ENCODE measurements at places on chromosomes 16 and 17.

DNA sequence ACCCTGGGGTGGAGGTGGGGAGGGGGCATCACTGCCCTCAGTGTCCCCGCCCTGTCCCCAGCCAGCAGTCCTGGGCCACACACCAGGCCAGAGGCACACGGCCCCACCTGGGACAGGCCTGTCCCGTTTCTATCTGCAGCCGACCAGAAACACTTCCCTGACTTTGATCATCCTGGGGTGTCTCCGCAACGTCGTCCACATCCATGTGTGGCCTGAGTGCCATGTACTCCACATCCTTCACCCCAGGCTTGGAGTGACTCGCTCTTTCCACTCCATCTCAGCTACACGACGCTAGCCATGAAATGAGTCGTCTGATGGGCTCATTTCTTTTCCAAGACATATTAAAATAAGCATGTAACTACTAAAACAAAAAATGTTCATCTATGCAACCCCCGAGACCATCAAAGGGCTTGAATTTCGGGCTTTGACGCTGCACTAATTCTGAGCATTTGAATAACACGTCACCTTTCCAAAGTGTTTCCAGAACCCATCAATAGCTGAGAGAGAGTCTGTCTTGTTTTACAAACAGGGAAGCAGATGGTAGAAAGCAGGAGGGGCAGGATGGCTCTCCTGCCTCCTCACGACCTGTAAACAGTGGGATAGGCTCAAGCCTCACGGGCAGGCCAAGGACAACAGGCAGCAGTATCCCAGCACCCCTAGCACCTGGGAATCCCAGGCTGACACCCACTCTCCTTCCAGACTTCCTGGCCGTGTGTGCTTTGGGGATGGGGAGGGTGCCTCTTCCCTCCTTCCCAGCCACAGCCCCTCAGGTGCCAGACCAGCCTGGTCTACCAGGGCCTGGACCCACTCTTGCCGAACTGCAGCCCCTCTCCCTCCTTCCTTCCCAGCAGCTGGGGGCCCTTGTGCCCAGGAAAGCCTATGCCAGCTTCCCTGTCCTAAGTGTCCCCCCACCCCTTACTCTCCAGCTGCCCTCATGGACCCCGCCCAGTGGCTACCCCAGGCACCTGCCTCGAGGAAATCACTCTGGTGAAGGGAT lies 20.0 kb upstream of the RASD1 start:
- no peak for DNase-seq

GRCh38 chr17:21214777-21215541 lies 998 bp upstream of the TMEM11 start:
- no peak for DNase-seq

DNA sequence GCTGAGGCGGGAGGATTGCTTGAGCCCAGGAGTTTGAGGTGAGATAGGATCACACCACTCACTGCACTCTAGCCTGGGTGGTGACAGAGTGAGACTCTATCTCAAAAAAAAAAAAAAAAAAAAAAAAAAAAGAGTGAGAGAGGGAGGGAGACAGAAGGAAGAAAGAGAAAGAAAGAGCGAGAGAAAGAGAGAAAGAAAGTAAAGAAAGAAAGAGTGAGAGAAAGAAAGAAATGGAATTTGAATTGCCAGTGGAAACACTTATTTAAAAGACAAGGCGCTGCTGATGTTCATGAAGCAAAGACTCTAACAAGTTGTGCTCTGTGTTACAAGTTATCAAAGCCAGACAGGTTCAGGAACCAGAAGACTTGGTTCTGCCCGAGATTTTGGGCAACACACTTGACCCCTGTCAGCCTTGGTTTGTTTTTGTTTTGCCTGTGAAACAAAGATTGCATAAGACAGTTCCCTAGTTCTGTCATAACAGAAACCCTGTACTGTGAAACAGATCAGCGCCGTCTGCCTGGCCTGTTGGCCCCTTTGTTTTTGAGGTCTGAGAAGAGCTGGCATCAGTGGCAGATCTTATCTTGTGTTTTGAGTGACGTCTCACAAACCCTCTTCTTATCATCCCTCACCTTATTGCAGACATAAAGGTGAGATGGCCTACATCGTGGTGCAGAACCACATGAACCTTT lies 55.4 kb upstream of the ENDOV start:
- DNase-seq = no peak

GRCh38 chr16:30920891-30921290 lies 2.5 kb upstream of the FBXL19 start:
- no peak for DNase-seq

DNA sequence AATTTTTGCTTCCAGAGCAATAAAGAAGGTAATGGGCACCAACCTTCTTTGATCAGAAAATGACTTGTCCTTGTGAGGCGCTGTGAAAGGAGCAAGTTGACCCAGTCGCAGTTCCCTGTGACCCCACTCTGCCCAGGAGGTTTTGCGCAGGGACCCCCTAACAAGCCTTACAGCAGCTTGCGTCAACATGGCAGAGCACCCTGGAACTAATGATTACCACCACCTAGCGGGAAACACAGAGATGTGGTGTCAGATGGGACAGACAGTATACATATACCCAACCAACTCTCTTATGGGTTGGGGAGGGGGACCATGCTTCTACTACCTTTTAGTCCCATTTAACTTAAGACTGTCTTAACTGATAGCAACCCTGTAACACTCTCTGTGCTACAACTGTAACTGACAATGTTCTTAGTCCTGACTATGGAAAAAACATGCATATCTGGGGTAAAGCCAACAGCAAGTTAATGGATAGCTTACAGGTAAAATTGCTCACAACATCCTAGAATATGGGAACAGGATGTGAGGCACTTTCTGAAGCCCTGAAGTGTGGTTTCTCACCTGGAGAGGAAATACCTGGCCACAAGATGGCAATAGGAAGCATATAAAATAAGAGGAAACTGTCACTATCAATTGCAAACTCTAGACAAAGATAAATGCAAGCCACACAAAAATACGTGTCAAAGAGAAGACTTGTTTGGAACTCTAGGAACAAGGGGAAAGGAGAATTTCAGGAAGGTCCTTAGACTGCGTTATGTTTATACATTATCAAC lies 3.0 kb downstream of the KARS1 start:
- no peak for DNase-seq

- peak; percentile 22 for DNase-seq
Measured at GRCh38 chr17:78818932-78819331, 21.7 kb downstream of the USP36 start.

DNA sequence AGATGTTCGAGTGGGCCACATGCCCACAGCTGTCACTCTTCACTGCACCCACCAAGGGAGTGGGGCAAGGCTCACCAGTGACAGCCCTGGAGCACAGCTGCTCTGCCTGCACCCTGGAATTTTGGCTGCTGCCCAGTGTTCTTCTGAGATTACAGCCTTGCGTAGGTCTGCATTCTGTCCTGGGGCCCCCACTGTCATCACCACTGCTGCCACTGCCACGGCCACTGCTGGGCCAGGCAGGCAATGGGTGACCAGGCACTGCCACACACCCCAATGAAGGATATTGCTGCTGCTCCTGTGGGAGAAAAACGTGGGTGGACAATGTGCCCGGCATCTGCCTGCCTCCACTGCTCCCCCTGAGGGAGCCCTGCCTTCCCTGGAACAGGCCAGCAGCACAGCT lies 1717.0 kb downstream of the TP53TG3F start:
- no peak for DNase-seq

GRCh38 chr16:75647112-75647491 lies 363 bp downstream of the KARS1 start:
- no peak for DNase-seq

DNA sequence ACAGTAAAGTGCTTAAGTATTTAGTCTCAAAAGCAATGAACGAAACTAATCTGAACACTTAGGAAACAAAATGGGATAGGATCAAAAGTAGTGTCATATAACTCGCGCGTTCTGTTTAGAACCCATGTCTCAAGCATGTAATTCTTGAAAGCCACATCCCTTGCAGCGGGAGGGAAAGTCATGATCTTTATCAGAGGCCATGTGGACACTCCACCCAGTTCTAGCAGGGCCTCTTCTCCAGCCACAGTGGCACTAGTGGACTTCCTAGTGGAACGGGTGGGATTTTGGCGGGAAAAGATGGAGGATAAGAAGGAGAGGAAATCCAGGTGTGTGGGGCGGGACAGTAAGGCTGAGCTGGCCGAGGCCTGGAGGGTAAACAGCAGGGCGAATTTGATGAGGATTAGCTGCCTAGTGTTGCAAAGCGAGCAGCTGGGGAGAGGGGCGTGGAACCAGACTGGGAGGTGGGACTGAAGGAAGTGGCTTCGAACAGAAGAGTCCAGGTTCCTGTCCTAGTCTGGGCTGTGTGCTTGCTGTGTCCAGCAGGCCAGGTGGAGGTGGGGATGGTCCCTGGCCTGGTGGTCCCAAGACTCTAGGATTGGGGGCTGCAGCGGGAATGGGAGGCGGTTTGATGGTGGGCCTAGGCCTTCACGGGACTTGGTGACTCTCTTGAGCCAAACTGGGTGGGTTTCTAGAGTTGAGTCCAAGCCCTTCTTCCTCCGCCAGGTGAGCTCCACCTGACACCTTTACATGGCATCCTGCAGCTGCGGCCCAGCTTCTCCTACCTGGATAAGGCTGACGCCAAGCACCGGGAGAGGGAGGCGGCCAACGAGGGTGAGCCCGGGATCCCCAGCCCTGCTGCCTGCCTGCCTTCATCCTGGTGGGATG lies 15.9 kb downstream of the POLR3E start:
- DNase-seq = no peak

DNA sequence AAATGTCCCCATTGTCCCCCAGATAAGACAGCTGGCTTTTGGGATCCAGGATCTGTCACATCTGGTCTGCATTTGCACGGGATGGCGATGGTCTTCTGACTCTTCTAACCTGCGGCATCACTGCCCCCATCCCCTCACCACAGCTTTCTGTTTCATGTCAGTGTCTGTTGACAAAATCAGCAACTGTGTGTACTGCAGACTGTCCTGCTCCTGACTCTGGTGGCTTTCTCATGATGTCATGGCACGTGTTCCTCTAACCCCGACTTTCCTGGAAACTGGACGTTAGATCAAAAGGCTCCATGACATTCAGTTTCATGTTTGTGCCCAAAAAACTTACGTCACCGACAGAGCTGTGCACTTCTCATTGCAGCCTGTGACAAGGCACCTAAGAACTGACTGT lies 30.1 kb upstream of the CPNE2 start:
- no peak for DNase-seq

GRCh38 chr16:75460446-75460845 lies 4.0 kb downstream of the TMEM170A start:
- no peak for DNase-seq

DNA sequence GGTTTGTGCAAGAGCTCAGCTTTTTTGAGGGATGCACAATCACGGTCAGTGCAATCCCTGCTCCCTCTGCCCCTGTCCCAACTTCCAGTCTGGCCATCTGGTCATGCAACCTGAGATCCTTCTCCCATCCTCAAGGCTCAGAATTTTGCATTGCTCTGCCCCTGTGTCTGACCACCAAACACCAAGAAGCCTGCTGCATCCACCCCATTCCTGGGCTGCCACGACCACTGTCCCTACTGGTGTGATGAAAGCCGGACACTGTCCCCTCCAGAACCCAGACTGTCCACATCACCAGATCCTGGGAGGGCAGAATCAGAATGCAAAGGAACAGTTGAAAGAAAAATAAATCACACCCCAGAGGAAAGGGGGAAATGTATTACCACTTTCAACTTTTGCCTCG lies 231.0 kb downstream of the C16orf78 start:
- no peak for DNase-seq

GRCh38 chr17:80987941-80988461 lies 3.6 kb upstream of the CHMP6 start:
- DNase-seq = no peak

DNA sequence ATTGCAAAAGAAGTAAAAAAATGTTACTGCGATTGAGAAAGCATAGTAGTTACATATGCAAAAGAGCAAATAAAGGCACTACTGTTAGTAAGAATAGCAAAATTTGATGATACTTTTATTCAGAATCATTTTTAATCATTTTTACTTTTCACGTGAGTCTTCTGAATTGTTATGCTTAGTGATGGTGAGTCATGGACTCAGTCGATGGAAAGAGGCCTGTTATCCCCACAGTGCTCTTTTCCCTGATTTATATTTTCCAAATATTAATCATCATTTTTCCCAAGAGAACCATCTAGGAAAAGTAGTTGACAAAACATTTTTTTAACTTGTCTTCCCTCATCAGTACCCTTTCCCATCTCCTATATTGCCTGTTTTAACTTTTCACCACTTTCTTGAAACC lies 181.1 kb downstream of the CHD9 start:
- no peak for DNase-seq

- no peak for DNase-seq
Measured at GRCh38 chr16:57478396-57479204, 7.7 kb downstream of the DOK4 start.

DNA sequence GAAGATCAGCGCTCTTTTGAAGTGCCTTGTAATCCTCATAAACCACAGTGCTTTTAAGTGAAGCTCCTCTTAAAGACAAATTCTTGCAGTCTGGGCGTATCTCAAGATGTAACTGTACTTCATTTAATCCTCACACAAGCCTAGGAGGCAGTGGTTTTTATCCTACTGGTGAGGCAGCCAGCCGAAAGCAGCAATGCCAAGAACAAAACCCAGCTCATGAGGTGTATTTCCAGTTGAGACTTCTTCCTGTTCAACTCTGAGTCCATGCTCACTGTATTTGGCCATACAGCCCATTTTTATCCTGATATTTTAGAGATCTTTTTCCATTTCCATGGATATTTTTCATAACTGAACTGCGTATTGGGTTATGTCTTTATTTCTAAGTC lies 13.7 kb downstream of the CTRB2 start:
- no peak for DNase-seq

GRCh38 chr16:47987136-47987535 lies 168.7 kb downstream of the ABCC12 start:
- no peak for DNase-seq

Data from stimulated activated CD4-positive, alpha-beta T cell treated with anti-CD3 and anti-CD28 coated beads, Interleukin-15, amount 100 ng/mL, for 1 hour (primary cell).